Inflammatory macrophage treated with lipopolysaccharide for 1 hour (primary cell): ENCODE measurements at places on chromosomes 11 and 22.

DNA sequence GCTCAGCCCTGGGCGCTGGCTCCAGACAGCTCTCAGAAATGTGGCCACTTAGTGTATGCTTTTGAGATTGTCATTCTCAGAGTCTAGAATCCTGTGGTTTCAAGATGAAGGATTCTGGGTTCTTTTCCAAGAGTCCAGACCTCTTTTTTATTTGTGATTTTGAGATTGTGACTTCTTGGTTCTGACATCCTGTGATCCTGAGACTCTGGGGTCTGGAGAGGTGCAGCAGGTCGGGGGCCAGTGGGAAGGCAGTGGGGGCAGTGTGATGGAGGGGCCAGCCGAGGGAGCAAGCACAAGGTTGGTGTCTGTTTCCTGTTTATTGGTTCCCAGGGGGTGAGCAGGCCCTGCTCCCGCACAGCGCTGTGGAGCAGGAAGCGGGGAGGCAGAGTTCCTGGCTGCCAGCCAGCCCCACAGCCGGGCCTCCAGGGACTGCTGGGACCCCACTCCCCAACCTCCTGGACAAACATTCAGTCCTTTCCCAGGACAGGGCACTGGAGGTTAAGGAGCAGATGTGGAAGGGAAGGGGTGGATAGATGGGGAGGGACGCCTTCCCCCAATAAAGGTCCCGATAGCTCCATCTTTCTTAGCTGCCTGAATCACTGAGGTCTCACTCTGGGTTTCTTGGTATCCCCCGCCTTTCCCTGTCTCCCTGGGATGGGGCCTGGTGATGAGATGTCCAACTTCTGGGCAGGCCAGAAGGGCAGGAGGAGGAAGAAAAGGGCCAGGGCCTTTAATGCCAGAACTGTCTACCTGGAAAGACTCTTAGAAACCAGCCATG is 13.7 kb downstream of the ARHGEF17 start:
- no peak for DNase-seq

DNA sequence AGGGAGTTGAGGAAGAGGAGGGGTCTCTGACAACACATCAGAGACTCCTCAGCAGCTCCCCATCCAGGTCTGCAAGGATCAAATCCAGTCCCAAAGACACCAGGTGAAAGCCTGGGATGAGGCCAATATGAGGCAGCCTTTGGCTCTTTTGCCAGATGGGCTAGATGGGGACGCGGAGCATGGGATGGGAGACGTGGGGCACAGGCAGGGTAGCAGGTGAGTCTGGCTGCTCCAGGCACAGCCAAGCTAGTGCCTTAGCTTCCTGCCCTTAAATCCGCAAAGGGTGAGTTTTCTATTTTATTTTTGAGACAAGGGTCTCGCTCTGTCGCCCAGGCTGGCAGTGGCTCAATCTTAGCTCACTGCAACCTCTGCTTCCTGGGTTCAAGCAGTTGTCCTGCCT is 19.6 kb upstream of the DRICH1 start:
- no peak for DNase-seq

DNA sequence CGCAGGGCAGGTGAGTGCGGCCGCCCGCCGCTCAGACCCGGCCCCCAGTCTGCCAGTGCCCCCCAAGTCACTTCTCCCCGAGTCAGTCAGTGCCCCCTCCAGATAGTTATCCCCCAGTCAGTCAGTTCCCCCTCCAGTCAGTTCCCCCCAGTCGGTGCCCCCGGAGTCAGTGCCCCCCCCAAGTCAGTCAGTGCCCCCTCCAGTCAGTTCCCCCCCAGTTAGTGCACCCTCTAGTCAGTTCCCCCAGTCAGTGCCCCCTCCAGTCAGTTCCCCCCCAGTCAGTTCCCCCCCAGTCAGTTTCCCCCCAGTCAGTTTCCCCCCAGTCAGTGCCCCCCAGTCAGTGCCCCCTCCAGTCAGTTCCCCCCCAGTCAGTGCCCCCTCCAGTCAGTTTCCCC is 411 bp downstream of the PPP6R2 start:
- no peak for DNase-seq

DNA sequence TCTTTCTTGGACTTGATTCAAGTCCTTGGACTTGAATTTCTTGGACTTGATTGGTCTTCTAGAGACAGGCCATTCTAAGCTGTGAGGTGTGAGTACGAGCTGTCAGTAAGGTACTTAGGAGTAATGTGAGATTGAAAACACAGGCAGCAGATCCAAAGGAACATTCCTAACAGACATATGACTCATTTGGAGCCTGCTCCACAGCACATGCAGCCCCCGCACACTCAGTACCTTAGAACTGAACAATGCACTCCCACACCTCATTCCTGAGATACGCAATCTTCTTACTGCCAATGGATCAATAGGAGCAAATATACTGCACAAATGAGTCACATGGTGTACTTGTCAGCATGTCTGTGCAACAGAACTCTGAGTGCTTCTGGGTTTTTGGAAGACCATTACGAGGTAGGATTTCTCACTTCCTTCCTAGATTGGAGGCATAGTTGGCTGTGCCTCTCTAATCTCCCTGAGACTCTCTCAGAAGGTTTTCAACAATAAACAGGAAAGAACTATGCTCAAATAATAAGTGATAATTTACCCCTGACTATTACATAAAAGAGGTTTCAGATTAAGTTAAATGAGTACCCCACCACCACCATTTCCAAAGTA is 243.1 kb downstream of the KCNA4 start:
- no peak for DNase-seq

GRCh38 chr11:134497586-134497985 is 85.5 kb upstream of the B3GAT1 start:
- no peak for DNase-seq

DNA sequence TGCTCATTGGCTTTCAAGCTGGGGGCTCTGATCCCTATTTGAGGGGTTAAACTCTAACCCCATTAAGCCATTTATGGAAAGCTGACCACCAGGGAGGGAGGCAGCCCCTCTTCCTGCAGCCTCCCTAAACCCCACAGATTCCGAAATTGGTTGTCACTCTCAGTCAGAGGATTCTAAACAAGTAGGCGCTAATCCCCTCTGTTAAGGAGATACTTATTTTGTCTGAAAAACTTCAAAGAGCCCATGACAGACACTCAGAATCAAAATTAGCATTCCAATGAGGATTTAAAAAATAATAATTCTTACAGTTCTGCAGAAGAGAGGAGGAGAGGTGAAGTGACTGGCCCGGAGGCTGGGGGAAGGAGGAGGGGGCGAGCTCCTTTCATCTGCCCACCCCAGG is 69.7 kb upstream of the LMO1 start:
- DNase-seq = no peak

GRCh38 chr22:45312415-45312814 is 2.7 kb downstream of the FAM118A start:
- no peak for DNase-seq

DNA sequence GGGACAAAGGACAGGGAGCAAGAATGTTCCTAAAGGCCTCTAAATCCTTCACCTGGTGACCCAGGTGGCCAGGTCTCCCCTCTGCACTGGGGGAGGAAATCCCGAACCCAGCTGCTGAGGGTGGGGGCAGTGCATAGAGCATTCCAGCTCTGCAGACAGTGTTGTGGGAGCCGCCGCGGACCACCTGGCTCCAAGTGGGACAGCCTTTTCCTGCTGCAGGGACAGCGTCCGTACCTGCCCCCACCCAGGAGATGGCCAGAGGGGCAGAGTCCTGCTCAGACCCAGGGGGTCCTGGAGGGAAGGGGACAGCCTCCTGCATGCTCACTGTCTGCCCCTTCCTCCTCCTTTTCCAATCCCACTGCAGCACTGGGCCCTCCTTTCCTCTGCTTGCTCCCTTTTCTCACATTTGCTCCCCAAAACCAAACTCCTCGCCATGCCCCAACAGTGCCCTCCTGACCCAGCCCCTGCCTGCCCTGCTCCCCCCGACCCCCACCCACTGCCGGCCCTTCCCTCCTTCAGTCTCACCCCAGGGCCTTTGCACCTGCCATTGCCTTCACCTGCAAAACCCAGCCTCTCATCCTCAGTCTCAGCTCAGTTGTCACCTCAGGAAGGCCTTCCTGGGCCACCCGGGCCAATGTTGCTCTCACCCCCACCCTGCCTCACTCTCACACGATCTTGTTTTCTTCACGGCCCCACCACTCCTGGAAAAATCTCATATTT is 12.8 kb downstream of the PNPLA5 start:
- DNase-seq = no peak

- no peak for DNase-seq
Measured at GRCh38 chr11:73011126-73011817, 130.8 kb downstream of the FCHSD2 start.

- no peak for DNase-seq
Measured at GRCh38 chr11:47005441-47005840, 68.9 kb downstream of the CSTPP1 start.

DNA sequence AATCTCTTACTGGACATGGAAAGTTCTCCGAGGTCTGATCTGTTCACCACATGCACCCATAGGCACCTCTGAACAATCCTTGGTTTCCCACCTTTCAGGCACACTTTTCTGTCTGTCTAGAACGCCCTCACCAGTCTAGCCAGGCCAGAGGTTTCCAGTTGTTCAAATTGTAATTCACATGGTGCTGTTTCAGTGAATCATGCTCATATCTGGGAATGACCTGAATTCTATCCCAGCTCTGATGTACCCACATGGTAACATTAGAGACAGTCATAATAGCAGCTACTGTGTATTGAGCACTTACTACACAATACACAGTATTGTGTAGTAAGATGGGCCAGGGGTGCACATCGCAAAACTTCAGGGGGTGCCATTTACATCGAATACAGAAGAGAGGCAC is 138.2 kb downstream of the COMMD9 start:
- DNase-seq = no peak

DNA sequence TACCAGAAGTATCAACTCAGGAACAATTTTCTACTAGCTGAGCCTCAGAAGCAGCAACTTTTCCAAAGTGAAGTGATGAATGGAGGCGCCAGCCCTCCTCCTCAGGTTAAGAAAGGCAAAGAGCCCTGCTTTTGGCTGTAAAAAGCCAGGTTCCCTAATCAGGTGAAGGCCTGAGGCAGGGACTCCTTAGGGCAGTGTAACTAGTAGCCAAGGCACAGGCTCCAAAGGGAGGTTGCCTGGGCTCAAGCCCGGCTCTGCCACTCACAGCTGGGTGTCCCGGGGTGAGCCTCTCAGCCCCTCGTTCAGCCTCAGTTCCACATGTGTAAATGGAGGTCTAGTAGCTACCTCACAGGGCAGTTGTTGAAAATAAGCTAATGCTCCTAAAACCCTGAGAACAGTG is 19.5 kb downstream of the TSKU start:
- no peak for DNase-seq

DNA sequence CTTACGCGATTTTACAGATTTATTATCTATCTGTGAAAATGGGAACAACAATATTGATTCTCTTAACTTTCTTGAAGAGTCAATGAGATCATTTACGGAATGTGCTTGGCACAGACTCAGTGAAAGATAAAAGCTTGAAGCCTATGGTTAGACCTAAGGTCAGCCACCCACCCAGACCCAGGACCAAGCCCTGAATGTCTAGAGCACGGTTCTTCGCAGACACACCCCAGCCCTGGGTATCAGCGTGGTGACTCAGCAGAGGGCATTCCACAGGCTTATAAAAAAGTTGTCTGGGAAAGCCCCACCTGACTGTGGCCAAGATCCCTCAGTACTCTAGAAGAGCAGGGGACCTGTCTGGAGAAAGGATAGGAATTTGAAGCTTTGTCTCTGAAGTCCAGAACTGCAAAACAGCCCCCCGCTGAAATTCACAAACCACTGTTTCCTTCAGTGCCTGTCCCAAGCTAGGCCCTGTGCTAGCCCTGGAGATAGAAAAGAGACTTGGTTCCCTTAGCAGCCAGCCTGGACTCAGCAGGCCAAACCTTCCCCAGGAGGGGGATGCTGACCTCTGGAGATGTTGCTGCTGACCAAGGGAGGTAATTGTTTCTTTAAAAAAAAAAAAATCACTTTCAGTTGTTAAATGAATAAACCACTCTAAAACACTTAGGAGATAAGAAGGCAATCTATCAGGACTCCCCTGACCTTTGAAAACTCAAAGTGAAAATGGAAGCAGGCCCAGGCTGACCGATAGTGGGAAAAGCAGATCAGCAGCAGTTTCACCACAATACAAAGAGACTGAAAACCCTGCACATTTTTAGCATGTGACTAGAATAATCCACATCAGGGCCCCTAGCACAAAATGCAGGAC is 114.0 kb downstream of the ABTB2 start:
- DNase-seq = peak; percentile 50

DNA sequence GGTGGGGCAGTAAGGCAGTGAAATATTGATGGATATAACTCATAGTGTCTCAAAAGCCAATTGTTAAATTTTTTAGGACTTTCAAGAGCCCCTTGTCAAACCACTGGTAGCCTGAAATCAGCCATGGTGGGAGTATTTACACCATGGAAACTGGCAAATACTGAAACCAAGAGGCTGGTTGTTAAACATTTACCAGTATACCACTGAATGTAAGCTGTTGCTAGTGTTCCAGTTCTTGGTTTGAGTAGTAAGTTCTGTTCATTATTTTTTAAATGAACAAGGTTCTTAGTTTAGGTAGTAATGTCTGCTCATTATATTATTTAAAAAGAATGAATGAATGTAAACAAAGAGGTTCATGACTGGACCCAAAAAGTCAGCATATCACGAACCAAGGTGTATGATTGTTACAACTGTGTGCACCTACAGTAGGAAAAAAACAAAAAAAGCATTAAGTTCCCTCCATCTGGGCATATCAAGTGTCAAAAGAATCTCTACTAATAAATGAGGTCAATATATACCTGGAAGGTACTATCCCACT is 4.5 kb upstream of the EIF3F start:
- no peak for DNase-seq

GRCh38 chr11:133903056-133903455 is 53.7 kb downstream of the IGSF9B start:
- DNase-seq = no peak

DNA sequence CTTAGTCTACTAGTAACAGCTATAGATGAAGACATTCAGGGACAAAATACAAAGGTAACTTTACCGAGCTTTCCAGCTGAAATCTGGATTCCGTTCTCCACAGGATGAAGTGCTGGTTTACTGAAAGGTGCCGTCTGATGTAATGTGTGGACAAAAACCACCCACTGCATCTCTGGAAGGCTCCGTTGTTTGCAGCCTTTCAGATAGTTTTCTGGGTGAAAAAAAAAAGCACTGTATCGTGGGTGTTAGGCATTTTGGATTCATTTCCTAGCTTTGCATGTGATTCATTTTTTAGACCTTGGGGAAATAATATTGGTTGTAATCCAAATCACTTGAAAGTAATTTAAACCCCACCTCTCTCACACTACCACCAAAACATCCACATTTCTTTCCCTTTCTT is 10.4 kb downstream of the JAM3 start:
- DNase-seq = no peak

GRCh38 chr11:134235399-134235798 is 10.9 kb downstream of the VPS26B start:
- DNase-seq = no peak

DNA sequence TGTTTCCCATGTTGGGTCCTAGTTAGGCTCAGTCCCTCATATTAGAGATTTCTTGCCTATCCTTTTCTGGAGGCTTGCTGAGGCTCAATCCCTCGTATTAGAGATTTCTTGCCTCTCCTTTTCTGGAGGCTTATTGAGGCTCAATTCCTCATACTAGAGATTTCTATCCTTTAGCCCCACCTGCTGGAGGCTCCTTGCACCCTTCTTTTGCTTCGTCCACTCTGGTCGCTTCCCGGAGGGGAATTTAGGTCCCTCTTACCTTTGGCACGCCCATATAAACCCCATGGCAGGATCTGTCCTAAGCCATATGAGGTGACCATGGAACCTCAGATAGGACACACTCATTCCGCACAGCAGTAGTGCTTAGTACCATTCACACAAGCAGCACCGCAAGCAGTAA is 15.9 kb downstream of the CYP2D6 start:
- peak; percentile 41 for DNase-seq
